Diencephalon (tissue), 1 donor: ENCODE measurements at places on chromosomes 11 and 22. TPM values are rescaled to one million over a fixed set of nuclear protein-coding genes. Genes with fewer than 3 reads are reported as not detected.

Gene OR5B21
- not detected for total RNA-seq

Gene FAM118A
- total RNA-seq: 34.1 TPM

Gene F2
- not detected for total RNA-seq

Gene DDI1
- not detected for total RNA-seq

Gene SEZ6L
- 181 TPM for total RNA-seq

Gene MPPED2
- total RNA-seq: 84.9 TPM

Gene KCNJ5
- 4.4 TPM for total RNA-seq

Gene CRYBB3
- not detected for total RNA-seq

Gene FAM180B
- total RNA-seq: not detected

Gene RHOD
- 0.23 TPM for total RNA-seq

Gene APOBEC3H
- total RNA-seq: not detected

Gene GGT5
- 1.6 TPM for total RNA-seq

Gene RTN4R
- 12.5 TPM for total RNA-seq

Gene TPBGL
- 0.46 TPM for total RNA-seq

Gene HARBI1
- total RNA-seq: 9.0 TPM

Gene ARHGAP1
- total RNA-seq: 21.5 TPM

Gene PNPLA3
- 8.1 TPM for total RNA-seq

Gene ESAM
- total RNA-seq: 8.3 TPM

Gene SSH3
- total RNA-seq: 4.6 TPM

Gene PDGFD
- total RNA-seq: 14.1 TPM

Gene MRGPRX2
- not detected for total RNA-seq

Gene OR10A2
- not detected for total RNA-seq

Gene ALDH3B2
- not detected for total RNA-seq

Gene OR8D1
- total RNA-seq: not detected

Gene SCN4B
- 14.5 TPM for total RNA-seq

Gene MS4A4A
- total RNA-seq: 2.1 TPM

Gene SMTNL1
- total RNA-seq: not detected

Gene SIK3
- total RNA-seq: 39.0 TPM

Gene CCDC87
- 1.2 TPM for total RNA-seq

Gene FOLR1
- total RNA-seq: 9.2 TPM

Gene OSM
- 0.23 TPM for total RNA-seq

Gene APOBEC3C
- 0.92 TPM for total RNA-seq

Gene SIRT3
- total RNA-seq: 23.3 TPM

Gene TSGA10IP
- 0.69 TPM for total RNA-seq

Gene PLEKHB1
- total RNA-seq: 29.5 TPM

Gene OR2AT4
- total RNA-seq: not detected

Gene CACNA1I
- total RNA-seq: 7.2 TPM

Gene FBLN1
- total RNA-seq: 27.0 TPM

Gene OR52W1
- total RNA-seq: not detected

Gene DCDC1
- total RNA-seq: 11.1 TPM

Gene TP53I11
- total RNA-seq: 13.8 TPM

Gene GSTT2B
- 4.6 TPM for total RNA-seq

Gene CDC42BPG
- total RNA-seq: 2.1 TPM

Gene IL18BP
- 2.8 TPM for total RNA-seq

Gene FAM83F
- 0.46 TPM for total RNA-seq

Gene TMEM258
- 89.0 TPM for total RNA-seq

Gene CRYBA4
- not detected for total RNA-seq

Gene SGSM1
- total RNA-seq: 17.3 TPM

Gene TREH
- total RNA-seq: not detected

Gene SORL1
- 30.2 TPM for total RNA-seq

Gene ELFN2
- 16.8 TPM for total RNA-seq

Gene SLC6A5
- total RNA-seq: 0.23 TPM
